ENCODE measurements at places on chromosomes 6 and 20.

DNA sequence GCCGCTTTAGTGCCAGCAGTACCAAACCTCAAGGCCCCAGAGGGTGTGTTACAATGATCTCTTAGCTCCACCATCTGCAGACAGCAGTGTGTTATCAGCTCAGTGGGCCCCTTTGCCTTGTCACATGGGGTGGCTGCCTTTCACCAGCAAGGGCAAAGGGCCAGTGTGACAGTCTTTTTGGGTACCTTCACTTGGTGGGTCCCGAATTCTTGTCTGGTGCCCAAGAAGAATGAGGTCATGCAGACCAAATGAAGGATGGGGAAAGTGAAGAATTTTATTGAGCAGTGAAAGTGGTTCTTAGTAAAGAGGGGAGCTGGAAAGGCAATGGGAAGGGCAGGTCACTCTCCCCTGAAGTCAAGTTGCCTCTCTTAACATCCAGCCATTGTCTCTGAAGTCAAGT lies 2.9 kb upstream of the SMIM28 start:
- no peak for DNase-seq

DNA sequence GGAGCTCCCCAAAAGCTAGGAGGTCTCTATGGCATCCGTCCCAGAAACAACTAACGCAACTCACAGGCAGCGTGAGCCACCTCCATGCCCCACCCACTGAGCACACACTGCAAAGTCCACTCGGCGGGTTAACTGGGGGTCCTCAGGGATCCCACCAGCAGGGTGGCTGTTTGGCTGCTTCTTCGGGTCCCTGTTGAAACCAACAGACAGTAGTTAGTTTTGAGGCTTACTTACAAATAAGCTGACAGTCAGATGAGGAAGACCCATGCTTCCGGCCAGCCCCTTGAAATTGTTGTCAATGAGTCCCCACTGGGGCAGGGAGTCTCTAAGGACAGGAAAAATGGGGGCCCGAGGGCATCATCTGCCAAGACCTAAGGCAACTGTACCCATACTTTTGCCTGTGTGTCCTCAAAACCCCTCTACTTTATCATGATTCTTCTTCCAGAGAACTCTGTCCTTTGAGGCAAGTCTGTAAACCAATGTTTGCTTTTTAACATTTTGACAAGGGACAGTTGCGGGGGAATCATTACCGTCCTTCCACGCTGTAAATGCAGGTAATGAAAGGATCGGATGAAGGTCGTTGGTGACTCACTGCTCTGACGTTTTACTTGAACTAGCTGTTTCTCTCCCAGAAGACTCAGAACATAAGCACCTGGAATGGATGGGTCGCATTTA lies 2.2 kb upstream of the PCK1 start:
- DNase-seq = no peak

DNA sequence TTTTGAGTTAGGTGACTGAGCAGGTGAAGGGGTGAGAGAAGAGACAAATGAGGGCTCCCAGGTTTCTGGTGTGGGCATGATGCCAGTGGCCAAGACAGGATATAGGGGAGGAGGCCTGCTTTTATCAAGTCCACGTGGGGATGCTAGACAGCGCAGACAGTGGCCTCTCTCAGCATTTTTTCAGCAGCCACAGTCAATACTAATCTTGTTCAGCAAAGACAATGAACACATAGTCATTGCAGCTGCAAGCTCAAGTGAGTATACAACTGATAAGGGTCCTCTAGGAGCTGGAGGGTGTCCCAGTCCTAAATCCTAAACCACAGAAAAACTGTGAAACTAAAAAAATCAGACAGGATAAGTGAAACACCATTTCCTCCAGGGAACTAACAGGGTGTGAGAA lies 48.6 kb downstream of the UQCC1 start:
- DNase-seq = no peak

DNA sequence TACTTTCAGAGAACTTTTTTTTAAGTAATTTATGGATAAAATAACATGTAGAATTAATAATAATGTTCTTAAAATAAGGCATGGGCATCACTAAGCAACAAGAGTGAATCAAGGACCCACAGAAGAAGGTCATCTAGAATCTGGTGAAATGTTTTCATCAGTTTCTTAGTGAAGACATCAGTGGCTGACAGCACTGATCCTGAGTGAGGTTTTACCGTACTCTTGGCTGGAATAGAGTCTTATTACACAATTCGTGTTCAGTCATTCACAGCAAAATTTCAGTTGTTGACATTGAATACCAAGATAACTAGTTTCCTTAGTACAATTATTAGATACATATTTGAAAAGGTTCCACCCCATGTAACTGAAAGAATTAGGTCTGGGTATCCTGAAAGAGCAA lies 140.4 kb downstream of the C6orf58 start:
- DNase-seq = no peak

DNA sequence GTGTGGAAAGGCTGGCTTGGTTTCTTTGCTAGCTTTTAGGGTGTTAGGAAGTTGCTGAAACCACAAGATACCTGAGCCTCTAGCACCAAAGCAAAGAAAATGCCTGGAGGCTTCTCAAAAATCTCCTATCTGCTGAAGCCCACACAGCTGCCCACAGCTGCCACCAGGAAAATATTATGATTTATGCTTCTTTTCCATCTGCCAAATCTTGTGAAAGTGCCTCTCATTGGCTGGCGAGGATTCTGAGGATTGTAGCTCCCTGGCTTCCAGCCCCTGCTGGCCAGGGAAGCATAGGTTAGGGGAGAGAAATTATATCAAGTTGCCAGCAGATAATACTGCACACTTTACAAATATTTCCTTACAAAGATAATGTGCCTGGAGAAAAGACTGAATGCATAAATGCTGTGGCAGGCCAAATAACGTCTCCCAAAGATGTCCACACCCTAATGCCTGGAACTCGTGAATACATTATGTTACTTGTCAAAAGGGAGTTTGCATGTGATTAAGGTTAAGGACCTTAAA lies 98.4 kb downstream of the MRPL14 start:
- no peak for DNase-seq

GRCh38 chr6:108118810-108119768 lies 44.5 kb upstream of the OSTM1 start:
- DNase-seq = no peak

DNA sequence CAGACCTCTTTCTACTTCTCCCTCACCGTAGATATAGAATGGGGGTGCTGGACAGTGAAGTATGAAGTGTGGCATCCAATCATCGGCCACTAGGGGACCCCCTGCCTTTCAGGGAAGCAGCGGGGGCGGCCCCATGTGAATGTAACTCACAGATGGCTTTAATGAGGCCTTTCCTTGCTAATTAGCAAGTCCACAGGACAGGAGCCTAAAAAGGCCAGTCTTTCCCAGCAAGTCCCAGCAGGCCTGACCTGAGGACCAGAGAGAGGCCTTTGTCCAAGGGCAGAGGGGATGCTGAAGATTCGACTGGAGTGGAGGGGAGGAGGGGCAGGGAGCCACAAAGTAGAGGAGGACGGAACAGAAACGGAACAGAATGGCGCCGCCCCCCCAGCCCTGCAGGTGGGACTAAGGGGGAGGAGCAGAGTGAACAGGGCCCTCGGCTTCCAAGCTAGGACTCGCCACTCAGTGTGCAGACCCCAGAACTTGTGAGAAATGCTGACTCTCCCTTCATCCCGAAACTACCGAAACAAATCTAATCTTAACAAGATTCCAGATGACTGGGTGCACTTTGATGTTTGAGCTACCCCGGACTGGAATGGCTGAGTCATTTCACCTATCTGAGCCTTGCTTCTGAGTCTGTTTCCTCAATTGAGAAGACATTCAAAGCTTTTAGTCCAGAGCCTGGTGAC lies 5.8 kb downstream of the C6orf132 start:
- no peak for DNase-seq

Measured in central memory CD8-positive, alpha-beta T cell (primary cell).